Activated T-helper 1 cell treated with anti-CD3 and anti-CD28 coated beads, Interleukin-2, amount 50 U/mL, for 16 hours (primary cell): ENCODE measurements at places on chromosomes 1 and 21.

DNA sequence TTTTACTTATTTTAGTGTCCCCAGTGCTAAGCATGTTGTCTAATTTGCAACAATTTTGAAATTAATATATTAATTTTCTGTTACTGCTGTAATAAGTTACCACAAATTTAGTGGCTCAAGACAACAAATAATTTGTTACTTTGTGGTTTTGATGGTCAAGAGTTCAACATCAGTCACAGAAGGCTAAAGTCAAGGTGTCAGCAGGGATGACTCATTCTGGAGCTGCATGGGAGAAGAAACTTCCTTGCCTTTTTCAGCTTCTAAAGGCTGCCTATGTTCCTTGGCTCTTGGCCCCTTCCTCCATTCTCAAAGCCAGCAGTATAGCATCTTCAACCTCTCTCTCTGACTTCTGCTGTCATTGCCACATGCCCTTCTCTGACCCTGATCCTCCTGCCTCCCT lies 271.8 kb downstream of the HLX start:
- no peak for DNase-seq

- DNase-seq: no peak
These were observed 5.1 kb upstream of the HES4 start for GRCh38 chr1:1004780-1005697.

GRCh38 chr1:33763406-33763805 lies 100.5 kb upstream of the HMGB4 start:
- DNase-seq: no peak

DNA sequence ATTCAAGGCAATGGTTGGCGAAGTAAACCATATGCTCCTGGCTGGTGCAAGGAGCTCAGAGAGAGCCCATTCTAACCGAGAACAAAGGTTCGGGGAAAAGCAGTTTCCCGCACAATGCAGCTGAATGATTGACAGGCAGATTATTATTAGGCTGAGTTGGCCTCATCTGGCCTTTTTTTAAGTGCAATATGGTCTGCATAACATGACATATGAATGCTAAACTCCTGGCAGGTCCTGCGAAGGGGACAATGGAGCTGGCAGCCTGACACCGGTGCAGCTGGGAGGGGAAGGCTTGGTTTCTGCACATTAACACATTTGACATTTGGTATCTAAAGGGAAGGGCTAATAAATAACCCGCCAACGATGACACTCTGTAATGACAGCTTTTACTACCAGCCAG lies 92.0 kb downstream of the MIS18A start:
- no peak for DNase-seq

DNA sequence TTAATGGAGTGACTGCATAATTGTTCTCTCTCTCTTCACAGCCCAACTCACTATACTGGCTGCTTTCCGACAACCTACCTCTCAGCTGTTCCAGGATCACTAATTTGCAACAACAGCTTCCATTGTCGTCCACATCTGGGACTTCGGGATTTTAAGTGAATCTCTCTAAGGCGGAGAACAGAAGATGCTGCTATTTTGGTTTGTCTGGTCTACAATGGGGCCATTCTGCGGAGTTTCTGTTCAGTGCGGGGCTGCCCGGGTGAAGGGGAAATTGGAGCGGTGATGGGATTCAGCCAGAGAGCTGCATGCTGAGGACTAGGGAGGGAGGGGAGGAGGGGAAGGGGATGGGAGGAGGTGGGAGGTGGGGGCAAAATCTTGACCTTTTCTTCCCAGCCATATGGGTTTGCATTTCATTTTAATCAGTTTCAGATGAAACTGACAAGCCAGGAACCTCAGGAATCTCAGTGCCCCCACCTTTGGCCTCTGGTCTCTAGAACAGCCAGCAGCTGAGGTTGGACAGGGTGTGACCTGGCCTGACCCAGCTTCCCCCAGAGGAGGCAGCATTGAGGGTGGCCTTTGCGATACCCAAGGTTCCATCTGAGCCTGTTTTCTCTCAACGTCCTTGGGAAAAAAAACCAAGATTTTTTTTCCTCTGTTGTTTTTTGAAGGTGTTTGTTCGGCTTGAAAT lies 6.9 kb upstream of the SRP9 start:
- DNase-seq: no peak

DNA sequence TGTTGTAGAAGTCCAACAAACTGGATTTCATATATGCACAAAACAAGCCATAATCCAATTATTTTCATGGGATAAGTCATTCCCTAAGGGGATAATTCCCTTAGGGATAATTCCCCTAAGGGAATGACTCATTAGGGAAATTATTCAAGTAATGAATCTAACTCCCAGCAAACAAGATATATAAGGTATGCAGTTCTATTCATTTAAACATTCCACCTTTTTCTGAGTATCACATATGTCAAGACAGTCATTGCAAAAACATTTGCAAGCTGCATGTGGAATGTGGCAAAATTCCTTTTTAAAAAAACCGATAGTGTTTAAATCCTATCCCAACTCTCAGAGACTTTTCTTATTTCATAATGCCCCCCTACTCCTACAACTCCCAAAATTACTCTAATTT lies 131.2 kb downstream of the AKT3 start:
- DNase-seq: no peak
